Type B pancreatic cell (in vitro differentiated cells): ENCODE measurements at places on chromosomes 6 and 20. TPM values are rescaled to one million over a fixed set of nuclear protein-coding genes. Genes with fewer than 3 reads are reported as not detected.

Gene DEFB119
- total RNA-seq, result not detected in 2 replicates

DNA sequence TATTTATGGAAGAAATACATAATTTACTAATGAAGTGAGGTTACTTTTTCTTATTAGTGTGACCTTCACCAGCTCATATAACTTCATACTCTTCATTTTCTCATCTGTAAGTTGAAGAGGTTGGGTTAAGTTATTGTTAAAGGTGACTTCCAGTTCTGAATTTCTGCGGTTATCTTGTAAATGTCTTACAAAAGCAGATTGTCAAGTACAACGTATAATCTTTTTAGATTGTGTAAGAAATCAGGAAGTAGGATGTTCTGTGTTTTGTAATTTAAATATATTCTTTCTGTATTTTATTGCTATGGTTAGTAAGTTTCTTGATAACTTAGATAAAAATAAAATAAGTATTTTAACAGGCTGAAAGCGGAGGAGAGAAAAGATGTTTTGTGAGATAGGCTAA lies 12.0 kb downstream of the WTAP start:
- H3K27ac ChIP-seq, result no peak overlapping the region
- no peak for DNase-seq
- no peaks in the 10 kb centered on the region for H3K27me3 ChIP-seq
- H3K4me1 ChIP-seq, result peaks cover 7% of the 10 kb centered on the region

Gene SPATA2
- 9.2 and 11.3 TPM in 2 replicates for total RNA-seq

Gene EMILIN3
- 0.67 and 10.3 TPM in 2 replicates for total RNA-seq

DNA sequence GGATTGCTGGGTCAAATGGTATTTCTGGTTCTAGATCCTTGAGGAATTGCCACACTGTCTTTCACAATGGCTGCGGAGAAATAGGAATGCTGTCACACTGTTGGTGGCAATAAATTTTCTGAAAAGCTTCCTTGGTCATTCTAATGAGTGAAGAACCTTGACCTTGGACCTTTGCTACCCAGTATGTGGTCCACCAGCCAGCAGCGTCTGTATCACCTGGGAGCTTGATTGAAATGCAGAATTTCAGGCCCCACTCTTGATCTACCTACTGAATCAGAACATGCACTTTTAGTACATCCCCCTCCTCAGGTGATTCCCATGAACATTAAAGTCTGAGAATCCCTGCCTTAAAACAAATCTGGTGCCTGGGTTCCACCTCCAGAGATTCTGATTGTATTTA lies 27.5 kb upstream of the GLP1R start:
- H3K36me3 ChIP-seq, result no peaks in the 10 kb centered on the region
- peaks cover 4% of the 10 kb centered on the region for H3K27me3 ChIP-seq
- no peak overlapping the region for H3K27ac ChIP-seq
- peaks cover 9% of the 10 kb centered on the region for H3K4me1 ChIP-seq
- no peak overlapping the region for H3K4me3 ChIP-seq

GRCh38 chr20:13739731-13740649 lies 44.7 kb downstream of the ESF1 start:
- no peak overlapping the region for H3K4me3 ChIP-seq
- no peaks in the 10 kb centered on the region for H3K4me1 ChIP-seq
- no peak overlapping the region for H3K27ac ChIP-seq
- H3K36me3 ChIP-seq, result peaks cover 52% of the 10 kb centered on the region
- H3K27me3 ChIP-seq, result no peaks in the 10 kb centered on the region

DNA sequence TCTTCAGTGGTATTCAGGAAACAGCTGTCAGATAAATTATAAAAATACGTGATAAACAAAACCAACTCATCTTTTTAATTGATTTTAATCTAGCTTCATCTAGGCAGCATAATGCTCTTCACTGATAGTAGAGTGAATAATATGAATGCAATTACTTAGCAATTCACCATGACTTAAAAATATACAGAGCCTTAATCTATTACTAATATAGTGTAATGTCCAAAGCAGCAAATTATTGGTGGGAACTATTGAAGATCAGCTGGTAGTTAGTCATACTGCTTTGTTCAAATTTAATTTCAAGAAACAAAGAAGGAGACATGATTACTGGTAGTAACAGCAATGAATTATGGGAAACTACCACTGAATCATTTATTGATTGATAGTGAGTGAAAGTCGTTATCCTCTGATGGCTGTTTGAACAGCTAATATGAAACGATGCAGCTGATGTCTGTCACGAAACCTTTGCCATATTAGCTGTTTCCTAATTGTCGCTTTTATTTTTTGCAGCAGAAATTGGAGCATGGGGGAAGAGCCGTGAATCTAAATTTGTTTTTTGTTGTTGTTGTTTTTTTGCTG lies 99.2 kb downstream of the NKAIN2 start:
- H3K36me3 ChIP-seq, result no peaks in the 10 kb centered on the region
- DNase-seq, result no peak
- H3K4me1 ChIP-seq, result no peaks in the 10 kb centered on the region

DNA sequence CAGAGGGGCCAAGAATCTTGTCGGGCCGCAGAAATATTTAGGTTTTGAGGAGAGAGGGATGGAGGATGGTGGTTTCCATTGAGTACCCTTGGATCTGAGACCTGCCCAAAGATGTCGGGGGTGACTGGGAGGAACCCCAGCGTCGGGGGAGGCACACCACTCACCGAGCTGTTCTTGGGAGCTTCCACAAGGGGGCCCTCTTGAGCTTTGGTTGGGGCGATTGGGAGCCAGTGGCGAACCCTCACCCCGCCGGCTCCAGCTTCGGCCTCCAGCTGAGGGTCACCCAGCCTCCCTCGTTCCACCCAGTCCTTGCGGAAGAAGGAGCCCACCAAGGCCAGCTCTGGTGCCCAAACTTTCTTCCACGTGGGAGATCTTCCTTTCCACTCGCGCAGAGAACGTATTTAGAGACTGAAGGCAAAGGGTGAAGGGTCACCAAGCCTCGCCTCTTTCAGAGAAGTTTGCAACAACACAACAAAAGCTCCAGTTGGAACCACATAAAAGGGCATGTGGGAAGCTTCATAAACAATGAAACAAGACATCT lies 33.6 kb downstream of the APCDD1L start:
- no peak overlapping the region for H3K27ac ChIP-seq
- no peaks in the 10 kb centered on the region for H3K4me1 ChIP-seq

DNA sequence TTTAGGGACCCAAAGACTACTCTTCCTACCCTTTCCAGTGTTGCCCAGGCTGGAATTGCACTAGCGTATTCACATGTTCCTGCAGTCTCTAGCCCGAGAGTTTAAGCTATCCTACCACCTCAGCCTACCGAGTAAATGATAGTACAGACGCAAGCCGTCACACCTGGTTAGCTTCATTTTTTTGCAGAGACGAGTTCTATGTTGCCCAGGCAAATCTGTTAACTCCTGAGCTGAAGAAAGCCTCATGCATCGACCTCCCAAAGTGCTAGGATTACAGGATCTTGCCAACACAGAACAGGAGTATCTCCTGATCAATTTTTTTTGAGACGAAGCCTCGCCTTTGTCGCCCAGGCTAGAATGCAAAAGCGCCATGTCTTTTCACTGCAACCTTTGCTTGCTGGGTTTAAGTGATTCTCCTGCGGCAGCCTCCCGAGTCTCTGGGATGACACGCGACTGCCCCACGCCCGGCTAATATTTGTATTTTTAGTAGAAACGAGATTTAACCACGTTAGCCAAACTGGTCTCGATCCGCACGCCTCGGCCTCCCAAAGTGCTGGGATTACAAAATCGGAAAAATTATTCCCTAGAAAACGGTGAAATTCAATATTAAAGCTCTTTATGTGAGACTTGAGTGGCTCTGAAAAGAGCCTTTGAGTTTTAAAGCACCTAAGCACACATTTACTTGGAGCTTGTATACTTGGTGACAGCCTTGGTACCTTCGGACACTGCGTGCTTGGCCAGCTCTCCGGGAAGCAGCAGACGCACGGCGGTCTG lies 128.5 kb downstream of the HFE start:
- H3K27ac ChIP-seq, result no peak overlapping the region
- H3K36me3 ChIP-seq, result no peaks in the 10 kb centered on the region
- H3K27me3 ChIP-seq, result no peaks in the 10 kb centered on the region
- peaks cover 22% of the 10 kb centered on the region for H3K4me1 ChIP-seq

GRCh38 chr6:154258064-154258757 lies 98.4 kb downstream of the IPCEF1 start:
- DNase-seq, result no peak
- no peak overlapping the region for H3K4me3 ChIP-seq
- no peak overlapping the region for H3K27ac ChIP-seq
- H3K36me3 ChIP-seq, result peaks cover 3% of the 10 kb centered on the region
- no peaks in the 10 kb centered on the region for H3K27me3 ChIP-seq
- no peaks in the 10 kb centered on the region for H3K4me1 ChIP-seq

DNA sequence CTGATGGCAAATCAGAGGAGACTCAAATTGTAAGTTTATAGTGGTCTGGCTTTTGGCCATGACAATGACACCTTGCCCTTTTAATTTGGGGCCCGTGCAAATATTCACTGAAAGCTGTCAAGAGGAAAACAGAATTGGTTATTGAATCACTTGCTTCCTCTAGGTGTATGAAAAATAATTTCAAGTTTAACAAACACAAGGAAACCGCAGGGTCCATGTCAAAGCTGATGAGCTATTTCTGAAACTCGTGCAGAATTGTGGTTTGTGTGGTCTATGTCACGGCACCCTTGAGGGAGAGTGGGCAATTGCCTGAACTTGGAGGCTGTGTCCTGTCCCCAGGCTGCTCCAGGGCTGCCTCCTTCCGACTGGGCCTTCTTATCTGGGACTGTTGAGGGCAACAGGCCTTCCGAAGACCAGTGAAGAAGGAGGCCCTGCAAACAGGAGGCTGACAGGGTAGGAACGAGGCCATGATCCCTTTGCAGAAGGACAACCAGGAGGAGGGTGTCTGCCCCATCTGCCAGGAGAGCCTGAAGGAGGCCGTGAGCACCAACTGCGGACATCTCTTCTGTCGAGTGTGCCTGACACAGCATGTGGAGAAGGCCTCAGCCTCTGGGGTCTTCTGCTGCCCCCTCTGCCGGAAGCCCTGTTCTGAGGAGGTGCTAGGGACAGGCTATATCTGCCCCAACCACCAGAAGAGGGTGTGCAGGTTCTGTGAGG lies 788 bp downstream of the TRIM40 start:
- no peak overlapping the region for H3K27ac ChIP-seq
- no peak overlapping the region for H3K4me3 ChIP-seq

Gene PROKR2
- 4.8 and 5.9 TPM in 2 replicates for total RNA-seq

- DNase-seq, result no peak
- H3K27ac ChIP-seq, result no peak overlapping the region
- no peaks in the 10 kb centered on the region for H3K4me1 ChIP-seq
- no peaks in the 10 kb centered on the region for H3K27me3 ChIP-seq
- no peaks in the 10 kb centered on the region for H3K36me3 ChIP-seq
- H3K4me3 ChIP-seq, result no peak overlapping the region
Measured at GRCh38 chr6:92460133-92460532, 959.2 kb downstream of the EPHA7 start.

GRCh38 chr20:1784586-1784985 lies 110.6 kb upstream of the SIRPA start:
- no peaks in the 10 kb centered on the region for H3K4me1 ChIP-seq
- no peaks in the 10 kb centered on the region for H3K36me3 ChIP-seq
- H3K4me3 ChIP-seq, result no peak overlapping the region
- H3K27me3 ChIP-seq, result peaks cover 69% of the 10 kb centered on the region
- no peak for DNase-seq

DNA sequence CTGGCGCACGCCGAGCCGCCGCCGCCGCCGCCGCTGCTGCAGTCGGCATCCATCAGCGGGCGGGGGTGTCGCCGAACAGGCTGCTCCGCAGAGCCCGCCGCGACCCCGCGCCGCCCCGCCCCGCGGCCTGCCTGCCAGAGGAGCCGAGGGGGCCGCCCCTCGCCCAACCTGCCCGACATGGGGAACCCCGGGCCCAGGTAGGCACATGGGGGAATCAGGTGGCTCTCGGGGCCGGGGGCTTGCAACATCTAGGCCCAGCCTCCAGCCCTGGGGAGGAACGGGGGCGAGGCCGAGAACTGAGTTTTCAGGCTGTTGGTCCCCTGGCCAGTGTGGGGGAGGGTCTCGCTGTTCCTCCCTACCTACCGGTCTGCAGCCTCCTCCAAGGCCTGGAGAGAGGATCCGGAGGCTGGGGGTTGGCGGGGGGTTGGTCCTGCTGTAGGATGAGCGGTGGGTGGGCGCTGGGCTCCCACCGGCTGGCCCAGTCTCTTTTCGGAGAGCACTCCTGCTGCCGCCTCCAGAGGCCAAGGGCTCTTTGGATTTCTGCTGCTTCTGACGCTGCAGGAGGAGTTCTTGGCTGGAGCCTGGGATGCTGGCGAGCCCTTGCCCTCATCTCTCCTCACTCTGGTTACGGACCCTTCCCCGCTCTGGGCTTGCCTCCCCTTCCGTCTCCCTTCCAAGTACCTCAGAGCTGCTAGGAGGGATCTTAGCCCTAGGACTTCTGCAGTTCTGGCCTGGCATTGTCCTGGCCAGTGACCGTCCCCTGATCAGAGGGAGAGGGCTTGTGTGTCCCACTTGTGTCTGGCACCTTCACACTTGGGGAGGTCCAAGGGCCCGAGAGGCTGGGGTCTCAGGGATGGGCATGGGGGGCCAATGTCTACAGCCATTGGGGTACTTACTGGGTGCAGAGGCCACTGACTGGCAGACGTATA lies at the start of gene EPB41L1:
EPB41L1 (plus strand) TSS at position 41 of the 929 bp plus-strand sequence. CDS start 19,038 bp downstream, outside the sequence.
- peak within 1 kb of the TSS; percentile 85 for H3K4me3 ChIP-seq
- H3K4me1 ChIP-seq, result peaks cover 16% of the 10 kb centered on the region
- H3K27me3 ChIP-seq, result no peaks in the 10 kb centered on the region
- peak within 1 kb of the TSS; percentile 47 for H3K27ac ChIP-seq
- no peak for DNase-seq

- DNase-seq, result no peak
- H3K4me3 ChIP-seq, result no peak overlapping the region
- H3K27me3 ChIP-seq, result no peaks in the 10 kb centered on the region
- peaks cover 21% of the 10 kb centered on the region for H3K4me1 ChIP-seq
- H3K27ac ChIP-seq, result peak overlapping the region; percentile 80
- no peaks in the 10 kb centered on the region for H3K36me3 ChIP-seq
Measured at GRCh38 chr6:18492972-18493371, 105.8 kb downstream of the RNF144B start.
